ENCODE measurements at places on chromosomes 5 and 9. TPM values are rescaled to one million over a fixed set of nuclear protein-coding genes. Genes with fewer than 3 reads are reported as not detected.
A peak's percentile ranks its signal among the peaks of the same experiment; 100 is the strongest.

- DNase-seq = no peak
Observed at GRCh38 chr5:21152611-21153010, 1164.6 kb upstream of the CDH18 start.

DNA sequence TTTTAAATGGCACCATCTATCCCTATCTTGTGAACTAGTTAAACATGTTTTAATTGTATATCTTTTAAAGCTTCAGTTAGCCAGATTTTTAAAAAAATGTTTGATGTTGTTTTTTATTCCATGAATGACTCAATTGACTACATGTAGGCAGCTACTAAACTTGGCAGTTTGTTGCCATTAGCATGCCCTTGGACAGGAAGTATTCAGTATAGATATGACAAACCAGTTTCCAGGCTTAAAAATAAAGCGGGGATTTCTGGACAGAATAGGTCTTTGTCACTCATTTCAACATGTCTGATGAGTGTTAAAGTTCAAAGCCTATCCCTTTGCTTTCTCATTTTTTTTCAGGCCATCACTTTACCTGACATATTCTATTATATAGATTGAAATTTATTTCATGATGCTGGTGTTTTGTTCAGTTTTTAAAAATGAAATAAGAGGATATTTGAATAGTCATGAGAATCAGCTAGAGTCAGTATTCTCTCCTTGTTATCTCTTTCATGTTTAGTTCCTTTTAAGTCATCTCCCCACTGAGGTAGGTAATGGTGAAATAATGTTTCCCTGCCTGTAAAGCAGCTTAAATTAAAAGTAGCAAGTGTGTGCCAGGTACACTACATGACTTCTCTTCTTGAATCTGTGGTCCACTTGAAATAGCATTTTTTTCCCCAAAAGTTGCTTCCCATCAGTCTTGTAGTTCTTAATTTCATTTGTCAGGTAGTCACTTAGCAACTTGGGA is 11.9 kb downstream of the TNFAIP8 start:
- no peak for DNase-seq

DNA sequence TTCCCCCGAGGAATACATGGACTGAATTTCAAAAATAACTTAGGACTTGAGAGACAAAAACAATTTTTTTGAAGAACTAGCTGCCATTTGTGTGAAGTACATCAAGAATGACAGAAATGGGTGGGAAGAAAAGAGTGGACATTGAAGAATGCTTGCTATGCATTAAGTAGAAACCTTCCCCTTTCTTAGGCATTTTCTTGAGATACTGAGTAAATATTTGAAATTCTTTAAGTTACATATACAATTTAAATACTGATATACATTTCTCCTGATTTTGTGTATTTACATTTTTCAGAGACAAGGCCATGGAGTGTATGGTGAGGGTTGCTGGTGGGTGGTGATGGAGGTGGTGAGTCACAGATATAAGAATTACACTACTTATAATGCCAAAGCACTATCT is 319.3 kb upstream of the ADAMTSL1 start:
- DNase-seq = no peak

DNA sequence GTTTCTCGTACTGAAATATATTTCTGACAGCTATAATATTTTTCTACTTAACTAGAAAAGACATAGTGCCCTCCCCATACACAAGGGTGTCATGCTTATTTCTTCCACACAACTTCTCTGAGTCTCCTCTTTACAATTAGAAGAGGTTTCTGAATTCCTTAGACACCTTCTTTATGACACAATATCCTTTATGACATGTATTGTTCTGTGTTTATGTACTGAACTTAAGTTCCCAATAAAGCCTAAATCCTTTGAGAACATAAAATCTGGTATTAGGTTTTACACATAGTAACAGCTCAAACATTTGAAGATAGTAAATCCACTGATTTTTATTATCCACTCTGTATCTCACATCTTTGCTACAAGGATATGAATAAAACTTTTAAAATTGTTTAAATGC is 32.5 kb downstream of the GRAMD2B start:
- no peak for DNase-seq

DNA sequence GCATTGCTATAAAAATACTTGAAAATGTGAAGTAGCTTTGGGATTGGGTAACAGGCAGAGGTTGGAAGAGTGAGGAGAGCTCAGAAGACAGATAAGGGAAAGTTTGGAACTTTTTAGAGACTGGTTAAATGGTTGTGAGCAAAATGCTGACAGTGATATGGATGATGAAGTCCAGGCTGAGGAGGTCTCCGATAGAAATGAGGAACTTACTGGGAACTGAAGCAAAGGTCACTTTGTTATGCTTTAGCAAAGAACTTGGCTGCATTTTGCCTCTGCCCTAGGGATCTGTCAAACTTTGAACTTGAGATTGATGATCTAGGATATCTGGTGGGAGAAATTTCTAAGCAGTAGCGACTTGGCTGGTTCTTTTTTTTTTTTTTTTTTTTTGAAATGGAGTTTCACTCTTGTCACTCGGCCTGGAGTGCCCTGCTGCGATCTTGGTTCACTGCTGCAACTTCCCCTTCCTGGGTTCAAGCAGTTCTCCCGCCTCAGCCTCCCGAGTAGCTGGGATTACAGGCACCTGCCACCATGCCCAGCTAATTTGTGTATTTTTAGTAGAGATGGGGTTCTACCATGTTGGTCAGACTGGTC is 998.9 kb downstream of the TLE1 start:
- DNase-seq = no peak

- peak; percentile 92 for DNase-seq
Observed at GRCh38 chr5:143824851-143825720, 13.1 kb downstream of the HMHB1 start.

GRCh38 chr5:155189981-155190380 is 176.4 kb downstream of the KIF4B start:
- DNase-seq = no peak

DNA sequence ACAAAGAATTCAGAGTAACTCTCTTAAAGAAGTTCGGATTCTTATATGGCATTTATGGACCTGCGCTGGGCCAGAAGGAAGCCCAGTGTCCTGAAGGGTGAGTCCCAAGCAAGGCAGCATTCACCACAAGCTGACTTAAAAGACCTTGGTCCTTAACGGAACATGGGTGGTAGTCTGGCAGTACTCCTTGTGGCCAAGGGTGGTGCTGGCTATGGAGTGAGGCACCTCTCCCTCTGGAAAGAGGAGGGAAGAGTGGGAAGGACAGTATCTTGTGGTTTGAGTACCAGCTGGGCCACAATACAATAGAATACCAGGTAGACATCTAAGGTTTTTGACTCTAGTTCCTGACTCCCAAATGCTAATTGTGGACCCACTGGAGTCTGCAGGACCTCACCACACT is 425.7 kb upstream of the CYLC2 start:
- DNase-seq = no peak

DNA sequence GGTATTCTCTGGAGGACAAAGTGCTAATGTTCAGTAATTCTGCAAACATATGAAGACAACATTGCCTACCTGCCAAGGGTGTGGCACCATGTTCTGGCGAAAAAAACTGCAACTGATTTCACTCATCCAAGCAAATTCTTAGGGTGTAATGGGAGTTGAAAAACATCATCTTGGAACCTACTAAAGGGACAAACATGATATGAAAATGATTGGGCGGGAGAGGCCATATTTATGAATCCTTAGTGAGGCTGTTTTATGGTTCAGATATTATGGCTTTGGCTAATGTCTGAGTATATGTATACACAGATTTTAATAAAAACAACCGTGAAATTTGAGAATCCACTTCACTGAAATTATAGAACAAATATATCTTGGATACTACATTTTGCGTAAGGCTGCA is 225.7 kb downstream of the ARL15 start:
- no peak for DNase-seq

GRCh38 chr5:28301712-28302111 is 1263.3 kb upstream of the CDH9 start:
- no peak for DNase-seq

DNA sequence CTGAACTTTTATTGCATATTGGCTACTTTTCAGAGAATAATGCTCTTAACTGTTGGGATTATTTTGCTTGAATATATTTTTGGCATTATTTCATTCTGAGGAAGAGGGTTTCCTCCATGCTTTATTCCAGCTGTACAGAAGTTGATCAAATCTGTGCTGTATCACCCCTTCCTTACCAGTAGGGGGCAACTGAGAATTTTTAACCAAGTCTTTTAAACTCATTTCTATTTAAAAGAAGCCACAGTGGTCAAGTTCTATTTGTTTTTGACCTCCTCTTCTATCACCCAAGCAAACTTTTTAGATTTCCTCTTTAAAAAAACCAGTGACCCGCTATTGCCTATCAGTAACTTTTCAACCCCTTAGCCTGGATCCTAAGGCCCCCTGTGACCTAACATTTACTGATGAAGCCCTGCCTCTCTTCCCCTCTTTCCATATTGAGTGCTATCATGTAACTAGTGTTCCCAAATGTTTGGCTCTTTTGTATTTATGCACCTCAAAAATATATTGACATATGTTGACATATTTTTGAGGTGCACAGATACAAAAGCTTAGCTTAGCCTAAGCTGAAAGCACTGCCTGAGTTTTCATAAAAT is 80.6 kb downstream of the FBXO4 start:
- no peak for DNase-seq

DNA sequence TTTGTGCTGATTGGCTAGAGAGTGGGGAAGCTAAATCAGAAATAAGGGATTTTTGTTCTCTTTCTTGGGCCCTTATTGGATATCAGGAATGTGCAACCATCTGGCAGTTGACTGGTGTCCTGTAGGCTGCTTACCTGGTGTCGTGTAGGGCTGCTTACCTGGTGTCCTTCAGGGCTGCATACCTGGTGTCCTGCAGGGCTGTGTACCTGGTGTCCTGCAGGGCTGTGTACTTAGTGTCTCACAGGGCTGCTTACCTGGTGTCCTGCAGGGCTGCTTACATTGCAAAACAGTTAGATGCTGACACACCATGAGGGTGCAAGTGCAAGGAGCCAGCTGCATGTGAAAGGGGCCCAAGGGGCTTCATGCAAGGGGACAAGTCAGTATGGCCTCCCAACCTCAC is 249.3 kb downstream of the ICE1 start:
- DNase-seq = no peak

- DNase-seq = no peak
Observed at GRCh38 chr9:85237478-85237877, 504.3 kb downstream of the AGTPBP1 start.

GRCh38 chr9:87035879-87036278 is 88.6 kb upstream of the GAS1 start:
- DNase-seq = no peak

GRCh38 chr9:9790216-9790872 is 822.5 kb downstream of the PTPRD start:
- no peak for DNase-seq

- DNase-seq = no peak
Observed at GRCh38 chr9:22210936-22211335, 201.8 kb upstream of the CDKN2B start.

DNA sequence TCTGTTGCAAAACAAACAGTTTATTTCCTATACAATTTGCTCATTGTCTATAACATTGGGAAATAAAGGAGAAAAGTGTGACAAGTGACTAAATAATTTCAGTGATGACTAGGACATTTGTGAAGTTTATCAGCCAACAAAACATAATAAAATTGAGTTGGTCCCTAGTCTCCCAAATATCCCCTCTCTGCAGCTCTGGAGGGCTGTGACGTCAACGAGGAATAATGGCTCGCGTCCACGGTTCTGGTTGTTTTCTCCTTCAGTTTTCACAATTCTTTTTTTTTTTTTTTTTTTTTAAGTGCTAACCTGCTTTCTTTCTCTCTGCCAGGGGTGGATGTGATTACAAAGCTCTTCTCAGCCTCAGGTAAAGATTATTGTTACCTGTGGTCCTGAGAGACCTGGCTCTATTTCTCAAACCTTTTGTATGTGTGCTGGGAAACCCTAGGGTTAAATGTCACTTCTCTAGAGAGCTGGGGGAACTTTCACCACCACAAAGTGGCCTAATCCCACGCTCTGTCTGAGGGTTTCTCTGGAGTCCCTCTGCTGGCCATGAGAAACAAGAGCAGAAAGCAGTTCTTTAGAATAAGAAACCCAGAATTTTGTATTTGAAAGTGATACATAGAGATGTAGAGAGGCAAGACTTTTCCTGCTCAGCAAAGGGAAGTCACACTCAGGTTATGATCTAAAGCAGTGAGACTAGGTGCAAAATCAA is 36.2 kb upstream of the ANKRD55 start:
- no peak for DNase-seq

GRCh38 chr5:59173578-59173977 is 590.7 kb downstream of the RAB3C start:
- no peak for DNase-seq

- DNase-seq = no peak
Observed at GRCh38 chr5:176144508-176144907, 93.7 kb upstream of the SIMC1 start.

GRCh38 chr9:137068539-137069507 is 1.5 kb downstream of the SAPCD2 start:
- DNase-seq = peak; percentile 78

GRCh38 chr5:111753884-111754589 is 3.0 kb downstream of the NREP start:
- no peak for DNase-seq

DNA sequence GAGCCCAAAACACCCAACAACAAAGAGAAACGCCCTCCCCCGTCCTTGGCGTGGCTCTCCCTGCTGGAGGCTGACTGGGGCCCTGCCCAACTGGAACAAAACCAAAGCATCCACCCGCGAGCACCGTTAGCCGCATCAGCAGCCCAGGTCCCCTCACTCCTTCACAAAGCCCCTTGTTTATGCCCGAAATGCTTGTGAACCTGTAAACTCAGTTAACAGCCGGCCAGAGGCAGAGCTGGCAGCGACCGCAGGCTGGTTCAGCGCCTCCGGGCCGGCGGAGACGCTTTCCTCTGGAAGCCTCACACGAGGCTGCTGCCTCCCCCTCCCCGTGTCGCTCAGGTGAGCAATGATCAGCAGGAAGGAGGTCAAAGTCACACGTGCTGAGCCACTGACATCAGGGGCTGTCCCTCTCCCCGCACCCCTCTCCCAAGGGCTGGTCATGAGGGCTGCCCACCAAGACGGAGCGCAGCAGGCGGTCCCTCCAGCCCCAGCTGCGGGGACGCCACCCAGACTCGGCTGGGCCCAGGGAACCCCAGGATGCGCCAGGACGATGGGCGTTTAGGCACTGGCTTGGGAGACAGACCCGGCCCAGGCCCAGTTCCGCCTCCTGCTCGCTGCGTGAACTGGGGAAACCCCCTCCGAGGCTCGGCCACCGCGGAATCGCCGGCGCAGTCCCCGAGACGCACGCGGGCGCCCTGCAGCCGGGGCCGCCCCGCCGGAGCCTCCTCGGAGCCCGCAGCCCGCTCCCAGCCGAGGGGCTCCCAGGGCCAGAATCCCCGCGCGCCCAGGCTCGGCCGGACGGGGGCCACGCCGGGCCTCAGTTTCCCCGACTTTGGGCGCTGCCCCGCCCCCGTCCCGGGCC is 563 bp downstream of the SNAPC4 start:
- DNase-seq = peak; percentile 87

GRCh38 chr5:162202285-162202880 is 134.8 kb downstream of the GABRG2 start:
- no peak for DNase-seq

- DNase-seq = peak; percentile 94
Observed at GRCh38 chr5:177446200-177447065, at the start of gene PRR7. TSS of gene PRR7 (plus strand) at chr5:177446814. CDS start at chr5:177455068, 8,254 bp downstream.

GRCh38 chr9:93466416-93467061 is 13.2 kb upstream of the FAM120AOS start:
- no peak for DNase-seq

MACIR gene
- 2.4 TPM for polyA plus RNA-seq

SNAPC4 gene
- polyA plus RNA-seq = 4.6 TPM

GPR151 gene
- not detected for polyA plus RNA-seq

PDZD2 gene
- polyA plus RNA-seq = 0.09 TPM
